GM13977 (cell line): ENCODE measurements at places on chromosomes 1 and 21.

DNA sequence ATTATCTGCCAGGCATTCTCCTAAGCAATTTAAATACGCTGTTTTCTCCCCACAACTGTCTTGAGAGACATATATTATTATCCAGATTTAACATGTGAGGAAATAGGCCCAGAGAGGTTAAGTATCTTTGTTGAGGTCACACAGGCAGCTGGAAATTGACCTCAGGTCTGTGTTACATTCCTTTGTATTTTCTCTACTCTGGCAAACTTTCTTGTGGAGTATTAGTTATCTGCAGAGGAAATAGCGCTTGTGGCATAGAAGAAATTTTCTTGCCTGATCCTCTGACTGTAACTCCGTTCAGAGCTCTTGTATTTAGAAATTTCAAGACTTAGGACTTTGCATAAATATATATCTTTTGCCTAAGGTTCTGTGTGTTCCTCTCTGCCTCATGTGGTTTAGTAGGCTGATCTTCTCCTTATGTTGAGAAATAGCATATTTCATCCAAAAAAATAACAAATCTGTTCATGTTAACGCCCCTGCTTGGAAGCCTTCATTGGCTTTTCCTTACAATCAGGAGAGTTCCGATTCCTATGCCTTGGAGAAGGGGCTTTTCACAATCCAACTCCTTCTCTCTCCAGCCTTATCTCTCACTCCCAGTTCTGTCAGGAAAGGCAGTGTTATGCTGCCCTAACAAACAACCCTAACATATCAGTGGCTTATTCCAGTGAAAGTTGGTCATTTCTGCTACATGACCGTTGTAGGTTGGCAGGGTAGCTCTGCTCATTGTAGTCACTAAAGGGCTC lies 2.5 kb upstream of the JUN start:
- no peak for DNase-seq

DNA sequence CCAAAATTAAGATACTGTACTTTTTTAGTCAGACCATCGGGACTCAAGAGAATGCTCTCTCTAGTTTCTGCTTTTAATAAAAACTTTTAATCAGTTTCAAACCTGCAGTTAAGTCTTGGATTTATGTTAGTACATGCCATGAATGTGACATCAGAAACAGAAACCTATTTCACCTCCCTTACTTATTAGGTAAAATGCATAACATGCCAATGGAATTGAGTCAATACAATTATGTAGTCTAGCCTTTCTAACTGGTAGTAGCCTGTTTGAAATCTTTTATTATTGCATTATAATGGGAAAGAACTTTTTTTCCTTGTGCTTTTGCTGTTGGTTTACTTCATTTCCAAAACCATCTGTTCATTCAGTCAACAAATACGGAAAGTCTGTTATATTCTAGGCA lies 4.8 kb downstream of the PHACTR4 start:
- no peak for DNase-seq

- DNase-seq = no peak
These were observed 54.0 kb downstream of the CAPN9 start for GRCh38 chr1:230800891-230801840.

GRCh38 chr1:77704736-77705135 lies 22.3 kb upstream of the ZZZ3 start:
- DNase-seq = no peak

DNA sequence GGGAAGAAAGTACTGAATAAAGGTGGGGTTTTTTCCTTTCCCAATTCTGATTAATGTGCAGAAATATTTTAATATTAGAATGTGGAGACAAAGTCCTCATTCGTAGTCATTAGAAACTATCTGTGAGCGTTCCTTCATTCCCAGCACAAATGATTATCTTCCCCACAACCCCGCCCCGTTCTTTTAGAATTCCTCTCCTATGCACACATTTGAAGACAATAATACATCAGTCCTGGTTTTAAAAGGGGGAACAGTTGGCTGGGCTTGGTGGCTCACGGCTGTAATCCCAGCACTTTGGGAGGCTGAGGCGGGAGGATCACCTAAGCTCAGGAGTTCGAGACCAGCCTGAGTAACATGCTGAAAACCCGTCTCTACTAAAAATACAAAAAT lies 876 bp downstream of the ALDH9A1 start:
- no peak for DNase-seq

- no peak for DNase-seq
These were observed 58.4 kb downstream of the CAPN2 start for GRCh38 chr1:223770621-223771315.

GRCh38 chr1:53981220-53981619 lies 35.1 kb downstream of the LRRC42 start:
- DNase-seq = no peak

- DNase-seq = no peak
These were observed 6.0 kb downstream of the TSHB start for GRCh38 chr1:115035652-115036051.

DNA sequence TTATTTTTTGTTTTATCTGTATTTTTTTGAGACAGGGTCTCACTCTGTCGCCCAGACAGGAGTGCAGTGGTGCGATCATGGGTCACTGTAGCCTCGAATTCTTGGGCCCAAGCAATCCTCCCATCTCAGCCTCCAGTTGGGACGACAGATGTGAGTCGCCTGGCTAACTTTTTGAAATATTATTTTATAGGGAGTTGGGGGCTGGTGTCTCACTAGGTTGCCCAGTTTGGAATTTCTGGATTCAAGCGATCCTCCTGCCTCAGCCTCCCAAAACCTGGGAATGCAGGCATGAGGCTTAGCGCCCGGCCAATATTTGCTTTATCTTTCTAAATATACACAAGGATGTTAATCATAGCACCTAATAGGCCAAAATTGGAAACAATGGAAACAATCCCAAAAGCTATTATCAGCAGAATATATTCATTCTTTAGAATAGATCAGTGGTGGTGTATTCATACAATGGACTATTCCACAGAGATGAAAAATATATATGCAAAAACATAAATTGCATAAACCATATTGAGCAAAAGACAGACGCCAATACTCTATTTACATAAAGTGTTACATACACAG lies 55.9 kb downstream of the DAP3 start:
- DNase-seq = no peak

DNA sequence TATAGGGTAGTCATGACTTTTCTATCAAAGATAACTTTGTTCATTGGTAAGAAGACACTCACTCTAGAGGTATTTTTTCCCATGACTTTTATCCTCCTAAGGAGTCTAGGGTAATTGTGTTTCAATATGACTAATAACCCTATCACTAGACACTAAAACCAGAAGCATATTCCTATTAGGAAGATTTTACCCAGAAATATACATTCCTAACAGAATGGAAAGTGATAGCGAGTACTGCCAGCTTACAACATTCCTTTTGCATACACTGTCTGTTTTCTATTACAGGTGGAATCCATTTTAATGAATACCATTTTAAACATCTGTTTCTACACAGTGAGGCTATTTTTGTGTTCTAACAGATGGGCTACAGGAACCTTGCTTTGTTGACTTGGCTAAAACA lies 31.4 kb upstream of the C1orf185 start:
- DNase-seq = no peak

DNA sequence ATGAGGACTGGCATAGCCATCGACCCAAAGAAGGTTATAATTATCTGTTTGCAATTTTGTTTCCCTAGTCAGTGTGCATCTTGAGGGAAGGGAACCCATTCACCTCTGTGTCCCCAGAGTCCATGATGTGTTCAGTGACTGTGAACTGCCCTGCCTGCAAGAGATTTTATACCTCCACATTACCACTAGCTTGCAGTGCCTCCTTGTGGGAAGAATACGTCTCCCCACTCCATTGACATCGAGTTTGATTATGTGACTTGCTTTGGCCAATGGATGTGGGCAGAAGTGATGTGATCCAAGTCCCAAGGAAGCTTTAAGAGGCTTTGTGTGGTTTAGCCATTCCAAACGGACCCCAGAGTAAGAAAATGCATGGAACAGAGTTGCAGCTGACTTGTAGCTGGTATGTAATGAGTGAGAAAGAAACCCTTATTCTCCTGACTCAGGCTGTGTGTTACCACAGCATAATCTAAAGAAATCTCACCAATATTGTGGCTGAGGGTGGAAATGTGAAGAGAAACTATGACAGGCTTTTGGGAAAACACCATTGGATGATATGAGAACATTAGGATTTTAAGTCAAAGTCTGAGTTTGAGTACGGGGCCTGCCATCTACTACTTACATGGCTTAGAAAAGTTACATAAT lies 47.8 kb upstream of the NRDC start:
- DNase-seq = peak; percentile 17

DNA sequence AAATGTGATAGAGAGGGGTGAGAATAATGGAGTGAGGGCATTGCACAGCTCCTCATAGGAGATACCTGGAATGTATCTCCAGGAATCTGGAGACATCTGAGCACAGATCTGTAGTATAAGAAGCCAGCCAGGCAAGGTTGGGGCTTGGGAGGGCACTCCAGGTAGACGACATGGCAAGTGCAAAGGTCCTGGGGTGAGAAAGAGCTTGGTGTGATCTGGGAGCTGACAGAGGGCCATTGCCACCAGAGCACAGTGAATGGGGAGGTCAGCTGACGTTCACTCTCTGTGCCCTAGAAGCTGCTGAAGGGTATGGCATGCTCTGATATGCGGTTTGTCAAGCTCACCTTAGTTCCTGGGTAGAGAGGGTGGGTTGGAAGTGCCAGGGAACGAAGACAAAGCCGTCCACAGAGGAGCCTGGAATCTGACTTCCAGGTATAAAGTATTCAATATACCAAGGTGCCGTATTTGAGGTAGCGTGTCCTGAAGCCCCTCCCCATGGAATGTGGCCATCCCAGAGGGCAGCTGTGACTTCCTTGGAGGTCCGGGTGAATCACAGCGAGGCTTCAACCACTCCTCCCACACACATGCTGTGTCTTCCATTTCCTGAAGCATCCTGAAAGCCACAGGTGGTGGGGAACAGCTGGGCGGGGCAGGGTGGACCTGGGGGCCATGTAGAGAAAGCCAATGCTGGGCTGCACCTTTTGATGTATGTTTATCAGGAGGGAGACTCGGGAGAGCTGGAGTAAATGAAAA lies 182.7 kb upstream of the KLHDC7A start:
- no peak for DNase-seq

DNA sequence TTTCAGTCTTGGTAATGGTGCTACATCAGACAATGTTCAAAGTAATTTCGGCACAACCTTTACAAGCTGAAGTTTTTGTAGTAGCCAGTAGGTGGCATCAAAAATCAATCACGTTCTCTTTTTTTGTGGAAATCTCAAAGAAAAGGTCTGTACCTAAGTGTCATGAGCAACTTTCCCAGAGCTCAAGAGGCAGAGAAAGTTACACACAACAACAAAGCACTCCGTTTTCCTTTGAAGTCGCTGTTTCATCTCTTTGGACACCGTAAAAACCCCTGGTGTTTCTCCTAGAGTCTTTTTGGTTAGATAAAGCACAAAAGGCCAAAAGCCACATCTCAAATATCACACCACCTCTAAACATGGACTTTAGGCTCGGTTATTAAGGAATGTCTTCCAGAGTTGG lies 131.6 kb downstream of the LHX8 start:
- peak; percentile 12 for DNase-seq

- no peak for DNase-seq
These were observed 13.8 kb downstream of the CLDN14 start for GRCh38 chr21:36466061-36466511.

DNA sequence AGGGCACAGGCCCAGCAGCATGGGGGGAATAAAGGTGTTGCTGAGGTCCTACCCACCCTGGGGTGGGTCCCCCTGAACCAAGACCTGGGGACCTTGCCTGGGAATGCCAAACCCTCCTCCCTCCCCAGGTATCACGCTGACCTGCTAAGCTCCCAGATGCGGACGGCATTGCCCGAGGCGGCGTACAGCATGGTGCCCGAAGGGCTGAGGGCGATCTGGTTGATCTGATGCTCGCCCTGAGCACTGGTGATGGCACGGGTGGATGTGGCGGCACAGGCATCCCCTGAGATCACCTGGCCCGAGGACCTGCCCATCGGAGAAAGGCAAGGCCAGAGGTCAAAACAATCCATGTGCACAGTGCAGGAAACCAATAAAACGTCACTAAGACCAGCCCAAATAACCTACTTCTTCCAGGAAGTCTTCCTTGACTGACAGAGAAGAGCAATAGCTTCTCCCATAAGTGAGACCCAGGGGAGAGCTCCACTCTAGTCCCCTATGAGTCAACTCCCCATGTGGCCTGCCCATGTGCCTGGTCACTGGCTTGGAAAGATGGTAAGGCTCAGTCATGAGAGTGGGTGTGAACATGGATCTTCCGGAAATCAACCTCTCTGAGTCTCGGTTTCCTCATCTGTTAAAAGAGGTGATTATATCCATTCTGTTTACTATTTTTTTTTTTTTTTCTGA lies 46.3 kb downstream of the KIF21B start:
- DNase-seq = no peak

DNA sequence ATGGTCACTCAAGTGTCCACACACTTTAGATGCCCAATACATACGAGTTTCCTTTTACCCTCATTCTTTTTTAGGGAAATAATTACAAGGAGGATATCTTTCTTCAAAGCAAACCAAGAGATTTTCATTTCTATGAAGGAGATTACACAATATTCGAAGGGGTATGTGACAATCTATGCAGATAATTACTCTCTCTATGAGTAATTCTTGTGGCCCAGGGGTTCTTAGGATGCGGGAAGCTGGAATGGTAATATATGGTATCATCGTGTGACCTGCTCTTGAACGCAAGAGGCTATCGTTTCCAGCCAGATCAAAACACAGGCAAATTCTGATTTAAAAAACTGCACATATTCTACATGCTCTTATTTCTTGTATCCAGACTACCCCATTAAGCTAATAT lies 14.6 kb downstream of the DSCAM start:
- DNase-seq = no peak

DNA sequence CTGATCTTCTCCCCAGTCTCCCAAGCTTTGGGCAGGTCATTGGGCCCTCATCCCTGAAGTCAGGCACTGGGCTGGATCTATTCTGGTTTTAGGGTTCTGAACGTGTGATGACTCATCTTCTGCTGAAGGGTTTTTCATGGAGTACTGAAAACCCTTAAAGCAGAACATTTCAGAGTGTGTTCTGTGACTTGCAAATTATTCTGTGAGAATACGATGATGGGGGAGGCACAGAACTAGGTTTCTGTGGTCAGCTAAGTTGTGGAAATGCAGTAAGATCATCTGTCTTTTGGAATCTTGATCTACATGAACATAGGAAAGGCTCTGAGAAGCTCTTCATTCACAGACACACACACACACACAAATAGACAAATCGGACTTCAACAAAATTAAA lies 46.2 kb downstream of the NAV1 start:
- no peak for DNase-seq

DNA sequence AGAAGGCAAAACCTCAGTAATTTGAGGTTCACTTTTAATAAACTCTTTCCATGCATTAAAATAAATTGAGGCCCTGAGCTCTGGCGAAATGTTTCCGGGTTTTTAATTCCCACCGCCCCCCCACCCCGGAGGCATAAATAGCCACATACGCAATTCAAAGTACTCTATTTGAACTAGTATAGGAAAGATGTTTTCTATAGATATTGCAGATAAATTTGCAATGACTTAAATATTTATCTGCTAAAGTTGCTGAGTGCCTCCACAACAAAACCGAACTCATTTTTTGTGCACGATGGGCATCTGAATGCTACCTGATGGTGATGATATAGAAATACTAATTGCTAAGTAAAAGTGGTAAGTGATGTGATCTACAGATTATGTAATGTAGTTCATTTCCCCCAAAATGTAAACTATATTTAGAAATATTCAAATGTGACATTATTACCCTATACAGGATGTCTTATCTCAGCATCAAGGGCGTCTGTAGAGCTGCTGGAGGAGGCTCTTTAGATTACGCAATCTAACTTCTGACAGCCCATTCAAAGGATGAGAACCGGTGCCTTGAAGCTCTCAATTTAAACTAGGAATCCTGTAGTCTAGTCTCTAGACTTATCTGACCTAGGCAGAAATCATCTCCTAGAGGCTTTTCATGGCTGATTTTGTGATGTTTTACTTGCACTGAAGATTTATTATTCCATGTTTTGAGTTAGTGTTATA lies 8.5 kb downstream of the IRF2BP2 start:
- DNase-seq = peak; percentile 70
